Right kidney (tissue), 9 donors: ENCODE measurements at places on chromosomes 1 and 21.

DNA sequence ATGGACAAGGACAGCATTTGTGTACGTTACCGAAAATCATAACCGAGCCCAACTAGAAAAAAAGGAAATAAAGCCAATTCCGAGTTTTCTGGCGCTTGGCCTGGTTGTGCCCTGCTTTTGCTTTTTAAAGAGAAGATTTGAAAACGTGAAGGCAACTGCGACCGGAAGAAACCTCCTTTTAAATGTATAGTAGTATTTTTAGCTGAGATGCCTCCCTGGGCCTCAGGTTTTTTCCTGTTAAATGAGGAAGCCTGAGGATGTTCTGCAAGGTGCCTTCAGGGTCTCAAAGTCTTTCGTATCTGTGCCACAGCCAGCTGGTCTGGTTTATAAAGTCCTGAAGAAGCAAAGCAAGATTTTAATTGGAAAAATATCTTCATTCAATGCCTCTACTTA lies 371 bp upstream of the ODF2L start:
- no peak for DNase-seq

DNA sequence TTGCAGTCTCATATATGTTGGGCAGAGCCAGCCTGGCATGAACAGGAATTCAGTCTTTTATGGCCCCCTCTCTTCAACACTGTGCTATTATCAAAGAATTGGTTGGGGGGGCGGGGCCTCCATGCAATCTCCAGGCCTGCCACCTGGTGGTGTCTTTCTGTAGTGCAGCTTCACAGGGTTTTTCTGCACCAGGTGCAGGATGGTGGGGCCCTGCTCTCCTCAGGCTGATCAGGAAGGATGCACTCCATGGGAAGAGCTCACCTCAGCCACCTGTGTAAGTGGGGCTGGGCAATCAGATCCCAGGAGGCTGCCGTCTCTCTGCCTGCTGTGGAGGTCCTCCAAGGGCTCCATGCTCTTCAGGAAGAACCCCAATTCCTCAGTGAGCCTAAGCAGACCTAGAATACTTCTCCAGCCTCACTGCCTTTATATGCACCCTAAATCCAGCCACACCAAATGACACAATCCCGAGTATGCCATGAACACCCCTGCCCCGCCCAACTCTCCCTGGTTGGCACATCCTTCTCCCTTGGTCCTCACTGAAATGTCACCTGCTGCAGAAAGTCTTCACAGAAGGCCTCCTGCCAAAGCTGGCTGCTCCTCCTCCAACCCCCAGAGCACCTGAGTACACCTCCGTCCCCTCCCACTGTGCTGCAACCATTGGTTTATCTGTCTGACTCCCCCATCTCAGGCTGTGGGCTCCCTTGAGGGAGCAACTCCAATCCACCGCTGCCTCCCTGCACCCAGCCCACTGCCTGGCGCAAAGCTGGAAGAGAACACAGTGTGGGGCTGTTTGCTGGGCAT lies 16.5 kb downstream of the STK40 start:
- peak; percentile 67 for DNase-seq

- no peak for DNase-seq
These were observed 120.6 kb downstream of the NAV1 start for GRCh38 chr1:201659572-201659971.

DNA sequence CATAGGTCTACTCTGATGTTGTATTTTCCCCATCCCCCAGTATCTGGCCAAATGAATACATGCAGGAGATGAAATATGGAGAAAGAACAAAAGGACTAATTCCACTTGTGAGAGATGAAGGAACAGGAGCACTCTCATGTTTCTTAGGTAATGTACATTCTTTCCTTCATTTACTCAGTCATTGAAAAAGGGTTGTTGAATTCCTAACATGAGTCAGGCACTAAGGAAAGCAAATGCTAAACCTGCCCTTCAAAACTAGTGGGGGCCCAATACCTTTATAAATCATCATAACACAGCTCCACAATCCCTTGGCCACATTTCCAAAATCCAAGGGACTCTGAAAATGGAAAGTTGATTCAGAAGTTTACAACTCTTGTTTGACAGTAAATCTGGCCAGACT lies 94.3 kb downstream of the DIRAS3 start:
- no peak for DNase-seq

GRCh38 chr1:159935719-159936272 lies 9.6 kb downstream of the IGSF9 start:
- no peak for DNase-seq

- no peak for DNase-seq
These were observed 121.0 kb downstream of the MAGI3 start for GRCh38 chr1:113511269-113511668.

- DNase-seq = no peak
These were observed 13.3 kb downstream of the RPS6KA1 start for GRCh38 chr1:26542771-26543451.

DNA sequence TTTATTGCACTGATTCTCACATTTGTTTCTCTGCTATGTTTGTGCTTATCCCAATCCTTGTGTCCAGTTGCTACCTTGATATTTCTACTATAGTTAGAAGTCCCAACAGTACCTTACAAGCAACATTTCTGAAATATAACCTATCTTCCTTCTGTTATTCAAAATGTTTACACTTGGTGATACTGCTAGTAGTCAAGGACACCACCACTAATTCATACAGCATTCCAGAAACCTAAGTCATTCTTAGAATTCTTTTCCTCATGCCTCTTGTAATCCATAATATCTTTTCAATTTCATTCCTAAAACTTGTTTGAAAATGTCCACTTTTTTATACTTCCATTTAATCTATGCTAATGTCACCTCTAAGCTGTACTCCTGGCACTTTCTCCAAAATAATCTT lies 2132.1 kb downstream of the NCAM2 start:
- DNase-seq = no peak

DNA sequence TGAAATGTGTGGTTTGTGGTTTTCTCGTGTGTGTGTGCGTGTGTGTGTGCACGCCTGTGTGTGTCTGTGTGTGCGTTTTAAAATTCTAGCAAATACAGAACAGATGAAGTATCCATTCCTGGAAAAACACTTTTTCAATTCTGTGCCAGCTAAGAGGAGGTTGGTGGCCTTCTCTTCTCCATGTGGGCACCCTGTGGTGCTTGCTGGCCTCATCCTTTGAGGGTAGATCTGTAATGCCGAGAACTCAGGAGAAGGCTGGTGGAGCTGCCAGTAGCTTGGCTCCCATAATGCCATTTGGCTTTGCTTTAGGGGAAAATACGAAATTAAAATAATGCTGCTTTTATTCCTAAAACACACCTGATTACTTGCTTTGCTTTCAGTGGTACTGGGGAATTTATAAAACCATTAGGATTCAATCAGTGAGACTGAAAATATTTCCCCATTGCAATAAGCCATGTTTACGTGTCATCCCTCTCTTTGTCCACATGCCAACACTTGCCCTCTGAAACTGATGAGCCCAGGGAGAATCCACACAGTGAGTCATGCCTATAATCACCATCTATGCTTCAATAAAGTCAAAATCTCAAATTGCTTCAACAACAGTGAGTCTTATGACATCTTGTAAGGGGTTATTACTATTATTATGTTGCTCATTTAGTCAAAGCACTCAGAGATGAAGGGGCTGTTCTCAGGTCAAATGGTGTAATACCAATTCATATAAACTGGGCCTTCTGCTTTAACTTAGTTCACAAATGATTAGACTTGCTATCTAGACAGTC lies 39.2 kb downstream of the ABCA4 start:
- no peak for DNase-seq

DNA sequence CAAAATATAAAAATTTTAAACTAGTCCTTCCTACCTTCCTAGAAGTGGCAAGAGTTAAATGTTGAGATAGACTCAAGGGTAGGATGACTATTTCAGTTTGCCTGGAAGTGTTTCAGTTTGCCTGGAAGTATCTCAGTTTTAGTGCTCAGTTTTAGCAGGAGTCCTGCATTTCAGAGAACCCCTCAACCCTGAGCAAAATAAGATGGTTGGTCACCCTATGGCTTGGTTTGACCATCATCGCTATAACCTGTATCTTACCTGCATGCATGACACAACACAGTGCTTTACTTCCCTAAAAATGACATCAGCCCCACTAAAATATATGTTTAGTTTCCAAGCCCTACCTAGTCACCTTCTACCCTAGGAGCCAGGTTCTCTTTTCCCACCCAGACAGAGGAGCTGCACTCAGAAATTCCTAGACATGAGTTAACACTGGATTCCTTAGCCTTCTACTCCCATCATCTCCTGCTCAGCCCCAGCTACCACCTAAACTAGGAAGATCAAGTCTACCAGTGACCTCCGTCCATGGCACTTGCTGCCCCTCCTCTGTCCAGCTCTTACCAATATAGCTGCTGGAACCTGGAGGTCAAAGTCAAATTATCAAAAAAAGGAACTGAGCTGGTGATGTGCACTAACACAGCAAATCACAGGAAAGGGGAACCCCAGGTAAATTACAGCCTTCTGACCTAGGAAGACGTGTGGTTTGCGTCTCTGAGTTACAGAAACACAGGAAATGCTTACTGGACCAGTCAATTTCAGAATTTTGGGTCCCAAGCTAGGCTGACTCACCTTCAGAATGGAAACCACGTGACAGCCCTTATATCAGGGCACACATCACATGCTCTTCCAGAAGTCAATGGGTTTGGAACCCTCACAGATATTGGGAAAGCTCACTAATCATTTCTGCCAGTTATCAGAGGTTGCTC lies 2.2 kb upstream of the G0S2 start:
- no peak for DNase-seq

DNA sequence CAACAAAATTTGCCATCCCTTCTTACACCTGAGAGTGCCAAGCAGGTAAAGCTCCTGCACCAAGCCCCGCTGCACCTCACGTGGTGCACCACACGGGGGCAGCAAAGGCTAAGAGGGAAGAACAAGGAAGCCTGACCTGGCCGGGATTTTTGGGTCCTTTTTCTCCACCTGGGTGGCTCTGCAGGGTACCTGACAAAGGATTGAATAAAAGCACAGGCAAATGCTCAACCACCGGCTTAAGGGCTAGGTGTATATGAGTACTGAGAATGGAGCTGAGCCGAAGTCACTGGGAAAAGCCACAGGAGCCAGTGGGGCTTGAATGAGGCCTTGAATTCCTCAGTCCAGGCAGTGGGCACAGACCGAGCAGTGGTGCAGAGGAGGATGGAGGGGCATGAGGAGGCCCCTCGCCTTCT lies 36.4 kb downstream of the ZNF697 start:
- peak; percentile 67 for DNase-seq

DNA sequence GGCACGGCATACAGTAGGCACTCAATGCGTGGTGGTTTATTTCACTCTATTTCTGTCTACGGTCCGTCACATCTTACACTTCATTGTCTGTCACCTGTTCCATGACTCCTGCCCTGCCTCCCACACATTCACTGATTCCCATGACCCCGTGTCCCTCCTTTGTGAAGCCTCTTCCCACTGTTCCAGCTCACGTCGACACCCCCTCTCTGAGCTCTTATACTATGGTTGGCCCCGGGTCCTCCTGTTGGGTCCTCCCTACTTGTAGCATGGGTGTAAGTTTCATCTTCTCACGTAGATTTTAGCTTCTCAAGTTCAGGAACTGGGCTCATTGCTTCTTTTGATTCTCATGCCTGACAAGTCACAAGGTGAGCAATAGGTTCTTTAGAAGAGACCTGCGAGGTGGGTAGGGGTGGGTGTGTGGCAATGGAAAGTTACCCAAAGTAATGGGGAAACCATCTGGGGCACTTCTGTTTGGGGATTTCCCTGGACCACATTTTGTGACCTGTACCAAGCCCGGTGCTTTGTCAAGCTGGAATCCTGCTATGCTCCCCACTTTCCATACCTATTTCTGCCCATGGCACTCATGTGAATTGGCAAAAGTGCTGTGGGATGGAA lies 22.1 kb upstream of the IL10 start:
- no peak for DNase-seq
